ENCODE measurements at places on chromosomes 2 and 18.

DNA sequence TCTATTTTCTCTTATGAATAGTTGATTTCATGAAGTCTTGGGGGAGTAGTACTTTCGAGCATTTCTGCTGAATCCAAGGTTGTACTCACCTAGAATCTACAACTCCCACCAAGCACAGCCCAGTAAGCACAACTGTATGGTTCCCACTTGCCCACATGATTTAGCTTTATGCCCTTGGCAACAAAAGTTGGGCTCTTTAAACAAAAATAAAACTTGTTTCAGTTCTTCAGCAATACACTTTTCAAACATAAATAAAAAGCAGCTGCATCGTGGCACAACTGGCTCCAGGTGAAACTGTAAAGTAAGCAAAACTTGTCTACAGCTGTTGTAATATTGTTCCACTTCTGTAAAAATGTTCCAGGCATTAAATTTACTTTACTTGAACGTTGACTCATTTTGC, 99.8 kb upstream of the FSIP2 start:
- no peak for DNase-seq

GRCh38 chr18:61489334-61489733, 156.1 kb downstream of the CDH20 start:
- no peak for DNase-seq

DNA sequence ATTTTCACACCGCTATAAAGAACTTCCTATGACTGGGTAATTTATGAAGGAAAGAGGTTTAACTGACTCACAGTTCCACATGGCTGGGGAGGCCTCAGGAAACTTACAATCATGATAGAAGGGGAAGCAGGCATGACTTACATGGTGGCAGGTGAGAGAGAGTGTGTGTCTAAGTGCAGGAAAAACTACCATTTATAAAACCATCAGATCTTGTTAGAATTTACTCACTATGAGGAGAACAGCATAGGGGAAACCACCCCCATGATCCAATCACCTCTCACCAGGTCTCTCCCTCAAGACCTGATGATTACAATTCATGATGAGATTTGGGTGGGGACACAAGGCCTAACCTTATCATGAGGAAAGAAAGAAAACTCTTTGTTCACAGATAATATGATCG, 174.6 kb downstream of the SRBD1 start:
- DNase-seq = no peak

- DNase-seq = no peak
Observed at GRCh38 chr18:42509750-42510415, 554.8 kb downstream of the PIK3C3 start.

DNA sequence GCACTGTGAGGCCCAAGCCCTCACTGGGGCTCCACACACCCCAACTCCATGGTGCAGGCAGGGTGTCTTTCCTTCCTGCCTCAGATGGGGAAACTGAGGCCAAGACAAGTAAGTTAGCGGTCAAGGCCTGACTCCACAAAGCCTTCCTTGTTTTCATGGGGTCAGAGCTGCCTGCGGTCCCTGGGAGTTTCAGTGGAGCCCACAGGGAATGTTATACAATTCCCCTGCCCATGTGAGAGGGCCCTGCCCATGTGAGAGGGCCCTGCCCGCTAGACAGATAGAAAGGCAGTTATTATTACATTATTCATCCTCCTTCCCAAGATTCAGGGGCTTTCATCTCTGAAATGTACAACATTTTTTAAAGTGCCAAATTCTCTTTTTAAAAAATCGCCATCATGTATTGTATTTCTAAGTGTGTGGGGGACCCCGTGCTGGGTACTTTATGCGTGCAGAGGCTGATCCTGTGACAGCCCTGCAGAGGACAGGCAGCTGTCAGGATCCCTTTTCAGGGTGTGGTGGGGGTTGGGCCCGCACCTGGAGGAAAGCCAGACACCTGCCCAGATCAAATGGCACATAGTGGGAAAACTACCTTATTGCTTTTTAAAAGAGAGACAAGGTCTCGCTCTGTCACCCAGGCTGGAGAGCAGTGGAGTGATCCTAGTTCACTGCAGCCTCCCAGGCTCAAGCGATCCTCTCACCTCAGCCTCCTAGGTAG, 23.4 kb downstream of the FBLN7 start:
- no peak for DNase-seq

DNA sequence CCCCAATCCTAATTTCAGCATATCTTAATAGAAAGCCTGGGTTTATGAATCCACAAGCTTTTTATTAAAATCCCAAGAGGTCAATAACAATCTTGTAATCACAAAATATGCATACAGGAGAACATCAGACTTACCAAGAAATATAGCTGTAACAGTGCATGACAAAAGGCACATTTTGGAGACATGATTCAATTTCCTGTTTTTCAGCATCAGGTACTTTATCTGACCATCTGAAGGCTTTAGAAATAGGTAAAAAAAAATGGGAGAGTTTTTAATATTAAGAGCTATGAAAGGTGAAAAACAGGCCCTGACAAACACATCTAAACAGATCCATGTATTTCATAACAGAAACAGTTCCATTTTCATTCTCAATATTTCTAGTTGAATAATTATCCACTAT, 89.9 kb upstream of the EFEMP1 start:
- no peak for DNase-seq

GRCh38 chr18:33578518-33579348, 714 bp downstream of the ASXL3 start:
- no peak for DNase-seq

- DNase-seq = no peak
Observed at GRCh38 chr2:214995926-214996670, 142.3 kb downstream of the ABCA12 start.

GRCh38 chr2:160157861-160158829, 41.9 kb downstream of the ITGB6 start:
- no peak for DNase-seq

DNA sequence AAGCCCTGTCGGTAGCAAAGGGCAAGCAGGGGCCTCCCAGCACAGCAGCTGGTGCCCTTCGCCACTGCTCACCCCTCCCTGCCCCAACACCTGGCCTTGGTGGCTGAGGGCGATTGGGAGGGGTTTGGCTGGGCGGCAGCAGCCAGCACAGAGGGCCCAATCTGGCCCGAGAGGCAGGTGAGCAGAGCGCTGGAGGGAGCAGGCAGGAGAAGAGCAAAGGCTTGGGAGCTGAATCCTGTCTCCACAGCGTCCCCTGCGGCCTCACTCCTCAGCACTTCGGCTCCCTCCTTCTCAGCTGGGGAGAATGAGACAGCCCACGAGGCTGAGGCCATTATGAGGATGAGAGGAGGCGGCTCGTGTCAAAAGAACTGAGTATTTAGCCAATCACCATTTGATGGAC, 74.9 kb upstream of the TAF1B start:
- DNase-seq = no peak

DNA sequence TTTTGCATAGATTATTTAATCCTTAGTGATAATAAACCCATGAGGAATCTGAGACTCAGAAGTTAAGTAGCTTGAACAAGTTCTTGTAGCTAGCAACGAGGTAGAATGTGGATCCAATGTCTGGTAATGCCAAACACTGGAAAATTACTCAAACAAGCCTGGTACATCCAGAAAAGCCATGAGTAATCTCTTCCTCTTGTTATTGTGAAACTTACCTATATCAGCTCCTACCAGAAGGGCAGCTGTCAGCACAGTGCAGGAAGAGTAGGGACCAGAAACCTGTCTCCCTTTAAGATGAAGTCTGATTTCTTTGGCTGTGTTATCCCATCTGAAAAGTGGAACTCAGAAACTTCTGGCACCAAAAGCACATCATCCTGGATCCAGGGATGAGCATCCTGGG, 7.7 kb upstream of the SERPINB8 start:
- no peak for DNase-seq

DNA sequence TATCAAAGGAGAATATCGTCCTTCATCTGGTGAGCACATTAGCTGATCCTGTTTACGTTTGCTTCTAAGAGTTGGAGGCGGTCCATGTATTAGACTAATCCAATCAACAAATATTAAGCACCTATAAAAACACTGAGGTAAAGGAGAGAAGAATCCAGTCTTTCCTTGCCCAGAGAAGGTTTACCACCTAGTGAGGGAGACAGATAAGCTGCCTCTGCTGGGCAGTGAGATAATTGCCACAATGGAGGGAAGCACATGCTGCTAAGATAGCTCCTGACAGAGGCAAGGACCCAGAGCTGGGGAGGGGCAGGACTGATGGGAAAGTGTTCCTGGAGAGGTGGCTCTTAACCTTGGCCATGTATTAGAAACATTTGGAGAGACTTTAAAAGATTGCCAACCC, 36.7 kb upstream of the ST8SIA5 start:
- no peak for DNase-seq

DNA sequence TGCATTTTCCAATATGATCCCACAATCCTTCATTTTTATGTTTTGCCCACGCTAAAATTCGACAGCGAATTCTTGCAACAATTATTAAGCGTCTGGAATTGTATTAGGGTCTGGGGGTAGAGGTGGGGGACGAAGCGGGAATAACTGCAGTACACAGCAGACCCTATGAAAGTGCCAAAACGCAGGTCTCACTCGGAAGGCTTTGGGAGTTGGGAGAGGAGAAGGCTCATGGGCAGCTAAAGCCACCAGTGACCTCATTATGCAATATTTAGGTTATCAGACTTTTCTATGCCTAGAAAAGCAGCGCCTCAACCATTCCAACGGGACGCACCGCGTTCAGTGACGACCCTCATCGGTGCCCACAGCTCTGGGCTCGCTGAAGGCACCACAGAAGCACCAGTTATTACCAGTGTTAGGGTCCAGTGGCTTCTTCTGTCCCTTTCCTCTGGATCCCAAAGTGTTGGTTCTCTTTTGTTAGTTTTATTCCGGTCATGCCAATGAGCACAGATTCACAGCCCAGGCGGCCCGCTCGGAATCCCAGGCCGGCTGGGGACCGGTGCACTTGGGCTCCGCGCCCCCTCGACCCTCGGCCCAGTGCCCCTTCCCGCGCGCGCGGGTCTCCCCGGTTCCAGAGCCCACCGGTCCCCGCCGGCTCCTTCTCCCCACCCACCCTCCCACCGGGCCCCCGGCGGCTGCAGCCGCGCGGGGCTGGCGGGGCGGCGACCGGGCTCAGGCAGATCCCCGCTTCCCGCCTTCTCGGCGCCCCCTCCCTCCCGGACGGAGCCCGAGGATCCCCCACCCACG, 737 bp upstream of the MAPK4 start:
- DNase-seq = no peak

DNA sequence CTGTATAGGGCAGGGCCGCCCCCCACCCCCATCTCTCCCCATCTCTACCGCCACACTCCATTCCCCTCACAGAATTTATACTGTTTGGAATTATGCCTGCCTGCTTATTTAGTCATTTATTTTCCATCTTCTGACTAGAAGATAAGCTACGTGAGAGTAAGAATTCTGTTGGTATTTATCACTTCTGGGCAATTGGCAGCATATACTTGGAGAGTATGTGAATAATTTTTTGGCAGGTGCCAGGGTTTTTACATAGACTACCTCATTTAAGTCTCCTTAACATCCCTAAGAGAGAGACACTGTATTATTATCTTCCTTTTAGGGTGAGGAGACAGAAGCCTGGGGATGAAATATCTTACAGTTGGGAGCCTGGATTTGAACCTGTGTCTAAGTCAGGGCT, 45.0 kb downstream of the SLC4A1AP start:
- DNase-seq = no peak

GRCh38 chr18:76390452-76391035, 104.5 kb downstream of the ZNF516 start:
- DNase-seq = no peak

DNA sequence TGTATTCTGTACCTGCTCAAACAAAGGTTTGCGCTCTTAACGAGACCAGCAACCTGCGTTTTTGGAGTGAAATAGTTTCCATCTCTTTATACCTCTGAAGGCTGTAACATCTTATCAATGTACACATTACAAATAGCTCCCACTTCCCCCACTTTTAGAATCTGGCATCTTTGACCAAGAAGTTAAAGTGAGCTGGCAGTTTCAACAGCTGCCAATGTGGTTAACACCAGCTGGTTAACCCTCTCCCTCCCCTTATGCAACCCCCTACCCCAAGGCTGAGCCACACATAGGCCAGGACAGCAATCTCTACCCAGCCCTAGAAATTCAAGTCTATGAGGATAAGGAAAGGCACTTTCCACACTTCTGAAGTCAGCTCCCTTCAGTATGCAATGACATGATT, 2.2 kb upstream of the SERTAD2 start:
- no peak for DNase-seq

- no peak for DNase-seq
Observed at GRCh38 chr2:127146820-127147502, 40.0 kb upstream of the BIN1 start.

GRCh38 chr2:66862885-66863650, 428.1 kb downstream of the MEIS1 start:
- no peak for DNase-seq

GRCh38 chr2:203692031-203692710, 14.3 kb upstream of the CD28 start:
- no peak for DNase-seq

- no peak for DNase-seq
Observed at GRCh38 chr2:74181739-74182138, 3.1 kb upstream of the MOB1A start.

- no peak for DNase-seq
Observed at GRCh38 chr2:141038341-141038740, 1092.5 kb downstream of the LRP1B start.

- DNase-seq = no peak
Observed at GRCh38 chr2:55761526-55761925, 67.9 kb upstream of the PNPT1 start.

GRCh38 chr2:217920879-217921603, 81.8 kb downstream of the TNS1 start:
- DNase-seq = no peak

GRCh38 chr18:13218368-13218991, at the start of gene LDLRAD4:
TSS of gene LDLRAD4 (plus strand) at chr18:13218760.
- DNase-seq = peak; percentile 5

DNA sequence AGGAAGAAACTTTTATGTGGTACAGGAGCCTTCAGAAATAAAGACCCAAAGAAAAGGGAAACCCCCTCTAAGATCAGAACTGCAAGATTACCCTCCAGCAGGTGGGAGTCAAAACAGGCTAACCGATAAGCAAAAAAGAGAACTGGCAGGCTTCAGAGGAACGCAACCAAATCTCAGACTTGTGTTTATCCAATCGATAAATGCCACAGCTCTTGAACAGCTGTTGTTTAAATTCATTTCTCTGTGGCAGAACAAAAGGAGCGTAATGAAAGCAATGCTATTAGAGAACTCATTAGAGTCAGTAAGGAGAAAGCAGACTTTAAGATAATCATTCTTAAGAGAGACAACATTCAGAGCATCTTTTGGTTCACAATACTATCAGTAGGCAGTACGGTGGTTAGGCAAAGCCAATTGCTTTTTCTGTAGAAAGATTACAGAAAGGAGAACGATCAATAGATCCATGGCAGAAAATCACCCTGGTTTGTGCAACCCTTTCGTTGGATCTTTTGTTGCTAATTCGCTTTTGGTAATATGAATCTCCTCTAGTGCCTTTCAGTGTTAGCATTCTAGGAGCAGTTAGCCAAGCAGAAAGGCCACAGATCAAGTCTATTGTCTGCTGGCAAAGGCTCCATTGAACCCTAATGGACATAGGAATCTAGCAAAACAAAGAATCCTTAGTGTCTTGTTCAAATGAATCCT, 476.4 kb upstream of the CHST9 start:
- DNase-seq = no peak

GRCh38 chr2:231411831-231412617, 16.5 kb downstream of the B3GNT7 start:
- DNase-seq = peak; percentile 55

GRCh38 chr18:55189972-55190371, 230.7 kb upstream of the CCDC68 start:
- DNase-seq = no peak

Data from stimulated activated CD8-positive, alpha-beta memory T cell treated with anti-CD3 and anti-CD28 coated beads, Interleukin-15, amount 100 ng/mL, for 4 hours (primary cell).